ENCODE measurements at places on chromosomes 1 and 21.

GRCh38 chr1:211699059-211699458 lies 23.6 kb upstream of the NEK2 start:
- DNase-seq, result no peak

DNA sequence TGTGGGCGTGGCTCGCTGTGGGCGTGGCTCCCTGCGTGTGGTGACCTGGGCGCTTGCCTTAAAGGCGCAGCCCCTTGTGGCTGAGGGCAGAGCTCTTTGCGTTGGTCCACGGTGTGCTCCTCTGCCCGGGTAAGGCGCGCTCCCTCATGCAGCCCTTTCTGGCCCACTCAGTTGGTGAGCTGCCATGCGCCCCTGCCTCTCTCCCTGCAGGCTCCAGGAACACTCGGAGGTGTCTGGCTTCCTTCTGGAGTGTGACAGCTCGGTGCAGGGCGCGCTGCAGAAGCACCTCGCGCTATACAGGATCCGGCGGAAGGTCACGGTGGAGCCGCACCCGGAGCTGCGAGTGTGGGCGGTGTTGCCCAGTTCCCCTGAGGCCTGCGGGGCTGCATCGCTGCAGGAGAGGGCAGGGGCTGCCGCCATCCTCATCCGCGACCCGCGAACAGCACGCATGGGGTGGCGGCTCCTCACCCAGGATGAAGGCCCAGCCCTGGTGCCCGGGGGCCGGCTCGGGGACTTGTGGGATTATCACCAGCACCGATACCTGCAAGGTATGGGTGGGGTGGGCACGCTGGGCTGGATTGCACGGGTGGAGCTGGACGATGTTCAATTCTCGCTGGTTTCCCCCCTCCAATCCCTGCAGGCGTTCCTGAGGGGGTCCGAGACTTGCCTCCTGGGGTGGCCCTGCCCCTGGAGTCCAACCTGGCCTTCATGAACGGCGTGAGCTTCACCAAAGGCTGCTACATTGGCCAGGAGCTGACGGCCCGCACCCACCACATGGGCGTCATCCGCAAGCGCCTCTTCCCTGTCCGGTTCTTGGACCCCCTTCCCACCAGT lies 9.1 kb downstream of the IBA57 start:
- no peak for DNase-seq

DNA sequence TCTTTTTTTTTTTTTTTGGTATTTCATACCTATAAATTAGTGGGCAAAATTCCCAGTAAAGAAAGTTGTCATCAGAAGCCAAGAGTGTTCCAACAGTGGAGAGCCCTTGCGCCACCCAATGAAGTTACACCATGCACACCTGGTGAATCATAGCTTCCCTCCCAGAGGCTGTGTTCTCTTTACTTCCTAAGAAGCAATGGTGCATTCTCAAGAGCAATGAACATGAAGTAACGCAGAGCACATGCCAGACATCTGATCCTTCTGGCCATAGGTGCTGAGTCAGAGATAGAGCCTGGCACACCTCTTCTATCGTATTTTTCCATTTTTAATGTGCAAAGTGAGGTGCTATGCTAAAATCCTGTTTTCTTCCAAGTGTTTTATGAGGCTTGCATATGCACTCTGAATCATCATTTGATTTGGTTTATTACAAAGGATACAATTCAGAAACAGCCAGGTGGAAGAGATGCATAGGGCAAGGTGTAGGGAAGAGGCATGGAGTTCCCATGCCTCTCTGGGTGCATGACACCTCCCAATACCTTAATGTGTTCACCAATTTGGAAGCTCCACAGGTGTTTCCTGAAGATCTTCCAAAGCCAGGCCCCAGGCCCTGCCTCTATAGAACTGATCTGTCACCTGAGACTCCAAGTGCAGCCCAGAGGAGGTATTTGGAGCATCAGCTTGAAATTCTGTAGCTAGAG lies 408.0 kb downstream of the SIPA1L2 start:
- DNase-seq, result no peak

DNA sequence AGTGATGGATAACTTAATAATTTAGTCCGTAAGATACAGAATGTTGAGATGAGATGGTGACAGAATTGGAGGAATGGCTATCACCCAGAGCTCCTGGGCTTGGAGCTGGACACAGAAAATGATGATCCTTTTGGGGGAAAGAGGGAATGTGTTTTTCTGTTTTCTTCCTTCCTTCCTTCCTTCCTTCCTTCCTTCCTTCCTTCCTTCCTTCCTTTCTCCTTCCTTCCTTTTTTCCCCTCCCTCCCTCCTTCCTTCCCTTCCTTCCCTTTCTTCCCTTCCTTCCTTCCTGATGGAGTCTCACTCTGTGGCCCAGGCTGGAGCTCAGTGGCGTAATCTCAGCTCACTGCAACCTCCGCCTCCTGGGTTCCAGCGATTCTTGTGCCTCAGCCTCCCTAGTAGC lies 2.8 kb upstream of the GPR137B start:
- no peak for DNase-seq

DNA sequence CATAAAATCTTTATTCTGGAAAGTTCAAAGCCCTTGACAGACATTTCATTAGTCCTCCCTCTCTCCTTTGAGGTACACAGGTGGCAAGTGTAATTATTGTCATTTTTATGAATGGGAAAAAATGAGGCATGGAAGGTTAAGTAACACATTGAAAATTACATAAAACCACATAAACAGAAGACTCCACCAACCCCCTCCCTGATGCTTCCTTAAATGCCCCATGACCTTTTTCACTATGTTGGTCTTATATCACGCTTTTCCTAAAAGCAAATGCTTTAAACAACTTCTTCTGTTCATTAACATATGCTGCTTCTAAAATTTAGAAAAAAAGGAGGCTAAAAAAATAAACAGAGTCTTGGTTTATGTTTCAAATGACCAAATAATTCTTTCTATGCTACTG lies 648.4 kb downstream of the PTPRC start:
- DNase-seq, result no peak

GRCh38 chr1:24384251-24385090 lies 29.1 kb downstream of the STPG1 start:
- no peak for DNase-seq

GRCh38 chr1:69737527-69738185 lies 169.9 kb downstream of the LRRC7 start:
- peak; percentile 60 for DNase-seq

- DNase-seq, result no peak
Measured at GRCh38 chr1:184310157-184310819, 76.5 kb upstream of the C1orf21 start.

- no peak for DNase-seq
Measured at GRCh38 chr1:172279939-172280636, 140.4 kb upstream of the C1orf105 start.

DNA sequence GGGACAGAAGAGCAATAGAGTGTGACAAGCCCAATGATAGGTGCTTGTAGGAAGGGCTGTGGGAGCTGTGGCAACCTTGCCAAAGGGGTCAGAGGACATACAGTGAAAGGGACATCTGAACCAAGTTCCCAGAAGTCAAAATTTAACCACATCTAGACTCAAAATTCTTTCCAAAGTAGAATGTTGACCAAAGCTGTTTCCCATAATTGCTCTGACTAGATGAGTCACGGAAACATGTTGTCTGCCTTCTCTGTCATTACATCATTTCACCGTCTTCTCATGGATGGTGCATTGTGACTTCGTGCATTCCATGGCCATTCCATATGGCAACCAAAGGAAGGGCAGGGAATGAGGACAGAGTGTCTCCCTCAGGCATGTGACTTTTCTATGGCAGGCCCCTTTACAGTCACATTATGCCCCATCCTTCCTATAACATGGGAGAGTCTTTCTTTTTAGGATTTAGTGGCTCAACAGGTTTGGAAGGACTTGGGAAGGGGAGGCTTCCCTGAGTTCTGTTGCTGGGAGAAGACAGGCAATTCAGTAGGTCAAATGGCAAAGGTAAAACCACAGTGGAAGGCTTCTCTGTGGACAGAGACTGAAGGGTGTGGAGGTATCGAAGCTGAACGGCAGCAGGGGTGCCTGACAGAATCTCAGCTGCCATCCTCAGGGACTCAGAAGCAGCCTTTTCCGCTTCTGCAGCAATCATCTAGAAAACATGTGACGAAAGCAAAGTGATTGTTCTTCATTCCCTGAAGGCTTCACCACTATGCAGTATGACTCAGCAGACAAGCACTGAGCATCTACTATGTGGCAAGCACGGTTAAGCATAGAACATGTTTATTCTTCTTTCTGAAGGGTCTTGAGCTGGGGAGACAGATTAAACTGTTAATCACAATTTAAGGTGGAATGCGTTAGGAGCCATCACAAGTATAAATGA lies 24.7 kb downstream of the NPHS2 start:
- DNase-seq, result no peak

GRCh38 chr1:38533772-38534472 lies 325.6 kb downstream of the RRAGC start:
- DNase-seq, result no peak

DNA sequence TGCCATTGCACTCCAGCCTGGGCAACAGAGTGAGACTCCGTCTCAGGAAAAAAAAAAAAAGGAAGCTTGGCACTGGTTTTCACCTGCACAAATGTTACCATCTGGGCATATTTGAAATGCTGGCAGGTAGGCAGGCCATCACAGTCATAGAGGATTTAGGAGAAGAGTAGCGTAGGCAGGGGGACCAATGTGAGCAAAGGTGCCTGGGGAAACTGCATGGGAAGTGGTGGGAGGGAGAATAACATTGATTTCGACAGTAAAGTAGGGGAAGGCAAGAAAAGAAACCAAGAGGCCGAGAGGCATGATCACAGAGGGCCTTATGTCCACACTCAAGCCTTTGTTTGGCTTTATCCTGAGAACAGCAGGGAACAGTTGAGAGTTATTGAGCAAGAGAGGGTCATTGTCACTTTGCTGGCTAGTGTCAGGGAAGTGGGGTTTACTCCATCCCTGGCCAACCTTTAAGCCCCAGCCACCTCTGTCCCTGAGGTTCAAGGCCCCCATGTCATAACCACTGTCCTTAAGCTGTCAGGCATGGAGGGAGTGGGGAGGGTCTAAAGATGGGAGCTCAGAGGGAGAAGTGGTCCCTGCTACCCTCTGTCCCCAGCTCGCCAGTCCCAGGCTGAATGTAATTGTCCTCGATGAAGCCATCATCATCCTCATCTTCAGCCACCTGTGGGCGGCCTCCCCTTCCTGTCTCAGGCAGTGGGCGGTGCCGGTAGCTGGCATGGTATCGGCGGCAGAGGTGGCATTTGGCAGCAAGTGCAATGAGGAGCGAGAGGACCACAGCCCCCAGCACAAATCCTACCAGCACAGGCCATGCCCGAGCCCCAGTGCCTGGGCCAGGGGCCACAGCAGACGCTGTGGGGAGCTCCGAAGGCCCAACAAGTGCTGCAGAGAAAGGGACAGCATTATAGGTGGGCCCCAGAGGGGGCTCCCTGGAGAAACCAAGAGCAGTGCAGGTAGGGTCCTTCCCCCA lies 2.9 kb downstream of the C1orf210 start:
- DNase-seq, result no peak

- no peak for DNase-seq
Measured at GRCh38 chr1:157348538-157349480, 203.5 kb downstream of the FCRL5 start.

DNA sequence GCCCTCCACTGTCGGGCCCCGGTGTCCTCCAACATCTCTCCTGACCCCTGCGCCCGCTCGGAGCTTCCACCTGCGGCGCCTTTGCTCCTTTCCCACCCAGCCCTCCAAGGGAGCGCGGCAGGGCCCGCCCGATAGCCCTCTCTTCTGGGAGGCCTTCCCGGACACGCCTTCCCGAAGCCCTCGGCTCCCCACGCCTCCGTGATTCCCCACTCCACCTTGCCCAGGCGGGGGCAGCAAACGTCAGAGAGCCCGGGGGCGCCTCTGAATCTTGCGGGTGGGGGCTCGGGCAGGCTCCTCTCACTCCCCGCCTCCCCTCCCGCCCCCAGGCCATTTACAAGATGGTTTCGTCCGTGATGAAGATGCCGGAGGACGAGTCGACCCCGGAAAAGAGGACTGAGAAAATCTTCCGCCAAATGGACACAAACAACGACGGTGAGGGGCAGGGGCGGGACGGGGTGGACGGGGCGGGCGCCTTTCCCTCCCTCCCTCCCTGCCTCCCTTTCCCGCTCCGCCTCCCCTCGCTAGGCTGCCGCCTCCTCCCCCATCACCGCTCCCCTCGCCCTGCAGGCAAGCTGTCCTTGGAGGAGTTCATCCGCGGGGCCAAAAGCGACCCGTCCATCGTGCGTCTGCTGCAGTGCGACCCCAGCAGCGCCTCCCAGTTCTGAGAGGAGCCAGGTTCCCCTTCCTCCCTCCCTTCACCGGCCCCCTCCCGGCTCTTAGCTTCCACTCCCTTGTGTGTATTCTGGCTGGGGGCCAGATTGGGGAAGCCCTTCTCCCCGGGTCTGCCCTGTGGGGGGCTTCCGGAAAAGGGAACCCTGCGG lies 7.1 kb downstream of the HPCA start:
- DNase-seq, result no peak

DNA sequence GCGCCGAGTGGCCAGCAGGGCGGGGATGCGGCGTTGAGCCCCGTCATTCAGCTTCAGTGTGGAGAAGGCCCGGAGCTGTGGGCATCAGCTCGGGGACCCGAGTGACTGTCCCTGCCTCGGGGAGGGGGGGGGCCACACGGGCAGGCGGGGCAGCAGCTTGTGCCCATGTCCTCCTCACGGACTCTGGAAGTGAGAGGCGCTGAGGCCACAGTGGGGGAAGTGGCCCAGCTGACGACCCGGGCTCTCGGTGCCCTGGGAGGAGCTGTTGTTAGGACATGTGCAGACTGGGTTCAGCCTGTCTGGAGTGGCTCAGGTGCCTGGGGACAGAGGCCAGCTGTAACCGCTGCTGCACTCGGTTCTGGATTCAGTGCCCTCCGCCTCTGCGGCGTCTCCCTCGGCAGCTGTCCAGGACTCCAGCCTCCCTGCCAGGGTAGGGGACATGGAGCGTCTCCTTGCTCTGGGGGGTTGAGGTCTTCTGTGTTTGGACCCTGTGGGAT lies 71.1 kb downstream of the SKI start:
- DNase-seq, result no peak

- no peak for DNase-seq
Measured at GRCh38 chr1:100882698-100883097, 11.9 kb downstream of the EXTL2 start.

GRCh38 chr1:204885790-204886189 lies 15.1 kb downstream of the NFASC start:
- DNase-seq, result no peak

DNA sequence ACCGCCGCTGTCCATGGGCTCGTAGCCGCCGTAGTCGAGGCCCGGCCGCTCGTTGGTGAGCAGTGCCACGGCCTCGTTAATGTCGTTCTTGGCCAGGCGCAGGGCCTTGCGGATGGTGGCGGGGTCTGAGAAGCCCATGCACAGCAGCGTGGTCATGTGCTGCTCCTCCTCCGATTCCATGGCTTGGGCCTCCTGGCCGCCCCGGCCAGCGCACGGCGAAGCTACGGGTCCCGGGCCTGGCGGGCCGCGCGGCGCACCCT lies 300 bp downstream of the USP24 start:
- DNase-seq, result peak; percentile 58

DNA sequence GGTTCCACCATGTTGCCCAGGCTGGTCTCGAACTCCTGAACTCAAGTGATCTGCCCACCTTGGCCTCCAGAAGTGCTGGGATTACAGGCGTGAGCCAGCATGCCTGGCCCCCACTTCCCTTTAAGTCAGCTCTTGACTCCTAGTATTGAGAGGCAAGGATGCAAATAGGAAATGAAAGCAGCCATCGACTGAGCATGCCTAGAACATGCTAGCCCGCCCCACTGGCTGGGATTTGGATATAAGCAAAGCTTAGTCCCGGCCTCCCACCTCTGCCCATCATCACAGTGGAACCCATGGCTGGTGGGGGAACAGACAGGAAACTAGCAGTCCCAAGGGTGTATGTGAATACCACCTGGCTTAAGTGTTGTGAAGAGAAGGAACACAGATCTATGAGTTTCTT lies 10.5 kb downstream of the C1orf167 start:
- DNase-seq, result no peak

GRCh38 chr1:37472281-37472680 lies 2.1 kb upstream of the ZC3H12A start:
- DNase-seq, result no peak

GRCh38 chr1:70188522-70188921 lies 16.9 kb downstream of the LRRC40 start:
- DNase-seq, result no peak
